ENCODE measurements at places on chromosomes 3 and 15.

DNA sequence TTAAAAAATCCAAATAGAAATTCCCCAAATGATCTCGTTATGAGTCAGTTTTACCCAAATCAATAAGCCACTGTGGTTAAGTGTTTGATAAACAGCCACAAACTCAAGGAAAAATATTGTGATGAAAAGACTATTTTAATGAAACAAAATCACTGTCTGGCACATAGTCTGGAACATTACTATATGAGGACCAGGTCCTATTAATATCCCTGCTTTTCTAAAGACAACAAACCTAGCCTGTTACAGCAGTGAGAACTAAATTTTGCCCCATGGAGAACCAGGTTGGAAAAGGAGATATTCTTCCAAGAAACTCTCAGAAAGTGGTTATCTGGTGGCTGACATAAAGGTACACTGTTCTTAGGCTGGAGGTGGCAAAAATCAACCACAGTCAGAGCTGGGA is 27.7 kb upstream of the ZNF385D start:
- DNase-seq, result no peak

DNA sequence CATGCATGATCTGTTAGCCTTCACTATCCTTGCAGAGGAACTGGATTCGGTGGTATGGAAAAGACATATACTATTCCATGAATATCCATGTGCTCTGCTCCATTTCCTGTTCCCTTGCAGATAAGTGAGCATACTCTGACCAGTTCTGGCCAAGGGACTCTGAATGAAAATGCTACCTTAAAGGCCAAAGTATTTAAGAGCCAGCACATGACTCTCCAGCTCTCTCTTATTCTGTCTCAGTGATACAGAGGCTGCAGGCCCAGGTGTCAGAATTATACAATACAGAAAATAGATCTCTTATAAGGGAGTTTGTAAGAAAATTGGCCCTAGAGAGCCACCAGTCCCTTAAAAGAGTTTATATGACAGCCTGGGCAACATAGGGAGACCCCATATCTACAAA is 779.7 kb upstream of the CFAP20DC start:
- no peak for DNase-seq

GRCh38 chr15:29062179-29062591 is 176.4 kb downstream of the APBA2 start:
- no peak for DNase-seq

DNA sequence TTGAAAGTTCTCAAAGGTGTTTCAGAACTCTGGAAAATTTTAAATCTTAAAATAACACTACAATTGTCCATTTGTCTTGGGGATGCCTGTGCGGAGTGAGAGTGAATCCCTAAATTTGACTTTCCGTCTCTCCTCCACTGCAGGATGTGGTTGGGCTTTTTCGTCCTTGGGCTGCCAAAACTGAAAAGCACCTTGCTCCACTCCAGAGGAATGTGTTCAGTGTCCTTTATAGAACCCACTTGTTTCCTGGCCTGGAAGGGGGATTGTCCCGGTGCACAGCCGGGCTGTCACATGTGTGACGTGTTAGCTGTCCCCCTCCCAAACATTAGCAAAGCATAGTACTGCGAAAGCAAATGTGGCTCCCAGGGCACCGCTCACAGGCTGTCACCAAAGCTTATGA is 69.6 kb upstream of the ATP10A start:
- DNase-seq, result no peak

DNA sequence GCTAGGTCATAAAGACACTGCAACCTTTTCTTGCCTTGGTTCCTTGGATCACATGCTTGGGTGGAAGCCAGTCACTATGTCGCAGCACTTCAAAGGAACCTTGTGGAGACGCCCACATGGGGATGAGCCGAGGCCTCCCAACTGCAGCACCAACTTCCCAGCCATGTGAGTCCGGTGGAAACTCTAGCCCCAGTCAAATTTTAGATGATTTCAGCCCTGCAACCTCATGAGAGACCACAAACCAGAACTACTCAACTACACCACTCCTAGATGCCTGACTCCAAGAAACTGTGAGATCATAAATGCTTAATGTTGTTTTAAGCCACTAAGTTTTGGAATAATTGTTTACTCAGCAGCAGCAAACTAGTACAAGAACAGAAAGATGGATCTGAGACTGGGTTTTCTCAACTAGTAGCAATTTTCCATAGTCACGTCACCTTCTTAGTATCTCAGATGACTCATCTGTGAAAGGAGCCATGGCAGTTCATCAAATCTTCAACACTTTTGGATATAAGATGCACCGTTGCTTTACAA is 86.5 kb downstream of the MB21D2 start:
- DNase-seq, result no peak

DNA sequence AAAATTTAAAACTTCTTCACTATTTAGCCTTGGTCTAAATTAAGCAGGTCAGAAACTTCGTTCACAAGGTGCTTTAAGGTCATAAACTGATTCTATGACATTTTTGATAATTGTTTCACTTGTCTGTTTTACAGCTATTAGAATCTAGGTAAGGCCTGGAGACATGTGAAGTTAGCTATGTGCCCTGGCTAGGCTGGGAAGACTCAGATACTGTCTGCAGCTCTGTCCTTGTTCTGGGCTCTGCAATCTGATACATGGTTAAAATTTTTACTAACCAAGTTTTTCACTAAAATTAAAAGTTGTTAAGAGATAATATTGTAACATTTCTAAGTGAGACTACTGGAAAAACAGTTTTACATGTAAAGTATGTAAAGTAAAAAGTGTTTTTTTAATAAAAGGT is 479.6 kb upstream of the EPHA6 start:
- DNase-seq, result no peak

DNA sequence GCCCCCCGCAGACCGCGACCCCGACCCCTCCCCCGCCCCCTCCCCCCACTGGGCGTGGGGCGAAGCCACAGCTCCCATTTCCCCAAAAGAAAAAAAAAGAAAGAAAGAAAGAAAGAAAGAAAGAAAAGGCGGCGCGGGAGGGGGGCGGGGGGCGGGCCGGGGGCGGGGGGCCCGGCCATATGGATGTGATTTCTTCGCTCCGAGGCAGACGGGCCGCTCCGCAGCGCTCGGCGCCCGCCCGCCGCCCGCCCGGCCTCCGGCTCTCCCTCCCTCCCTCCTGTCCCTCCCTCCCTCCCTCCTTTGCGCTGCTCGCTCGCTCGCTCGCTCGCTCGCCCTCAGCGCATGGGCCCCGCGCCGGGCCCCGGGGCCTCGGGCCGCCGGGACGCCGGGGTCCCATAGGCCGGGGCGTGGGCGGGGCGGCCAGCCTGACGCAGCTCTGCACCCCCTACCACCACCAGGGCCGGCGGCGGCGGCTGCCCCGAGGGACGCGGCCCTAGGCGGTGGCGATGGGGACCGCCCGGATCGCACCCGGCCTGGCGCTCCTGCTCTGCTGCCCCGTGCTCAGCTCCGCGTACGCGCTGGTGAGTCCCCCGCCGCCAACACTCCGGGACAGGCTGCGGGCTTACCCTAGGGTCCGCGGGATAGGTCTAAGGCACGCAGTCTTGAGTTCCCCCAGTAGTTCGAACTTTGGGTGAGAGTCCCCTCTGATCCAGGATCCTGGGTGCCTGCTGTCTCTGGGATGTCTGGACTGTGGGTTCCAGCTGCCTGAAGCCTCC is 5.7 kb downstream of the PTH1R start:
- DNase-seq, result no peak

DNA sequence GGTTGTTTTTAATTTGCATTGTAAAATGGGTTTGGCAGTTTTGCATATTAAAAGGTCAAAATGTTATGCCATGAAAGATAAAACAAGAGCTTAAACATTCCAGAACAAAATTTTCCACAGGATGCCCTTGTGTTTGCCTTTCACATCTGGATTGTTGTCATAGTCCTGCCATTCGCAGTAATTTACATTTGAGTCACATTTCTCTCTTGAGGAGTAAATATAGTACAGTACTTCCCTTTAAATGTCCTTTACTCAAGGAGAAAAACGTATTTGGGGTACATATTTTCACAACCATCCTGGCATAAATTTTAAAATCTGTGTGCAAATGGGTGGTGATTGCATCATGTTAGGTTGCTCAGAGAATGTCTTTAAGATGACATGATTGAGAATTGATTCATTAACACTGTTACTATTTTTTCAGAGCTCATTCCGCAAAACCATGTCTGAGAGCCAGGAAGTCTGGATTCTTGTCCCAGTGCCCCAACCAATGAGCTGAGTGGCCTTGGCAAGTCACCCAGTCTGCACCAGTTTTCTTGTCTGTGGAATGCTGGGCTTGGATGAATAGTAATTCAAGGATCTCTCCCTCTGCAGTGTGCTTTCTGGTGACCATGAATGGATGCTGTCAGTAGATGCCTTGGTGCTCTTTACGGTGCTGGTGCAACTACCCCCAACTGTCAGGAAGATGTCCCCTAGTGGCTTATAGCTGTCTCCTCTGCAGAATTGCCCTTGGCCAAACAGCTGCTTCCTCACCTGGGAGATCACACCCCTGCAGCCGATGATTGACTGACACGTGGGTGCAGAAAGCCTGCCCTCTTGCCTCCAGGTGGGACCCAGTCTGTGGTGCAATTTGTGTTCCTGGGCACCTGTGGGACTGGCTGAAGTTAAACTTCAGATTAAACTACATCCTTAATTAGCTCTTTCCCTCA is 43.0 kb downstream of the ABHD5 start:
- DNase-seq, result no peak

- DNase-seq, result no peak
Observed at GRCh38 chr15:39018966-39019365, 454.4 kb upstream of the RASGRP1 start.

- no peak for DNase-seq
Observed at GRCh38 chr3:43017593-43018195, 38.6 kb downstream of the GASK1A start.

GRCh38 chr3:108907194-108907593 is 46.5 kb downstream of the GUCA1C start:
- no peak for DNase-seq

DNA sequence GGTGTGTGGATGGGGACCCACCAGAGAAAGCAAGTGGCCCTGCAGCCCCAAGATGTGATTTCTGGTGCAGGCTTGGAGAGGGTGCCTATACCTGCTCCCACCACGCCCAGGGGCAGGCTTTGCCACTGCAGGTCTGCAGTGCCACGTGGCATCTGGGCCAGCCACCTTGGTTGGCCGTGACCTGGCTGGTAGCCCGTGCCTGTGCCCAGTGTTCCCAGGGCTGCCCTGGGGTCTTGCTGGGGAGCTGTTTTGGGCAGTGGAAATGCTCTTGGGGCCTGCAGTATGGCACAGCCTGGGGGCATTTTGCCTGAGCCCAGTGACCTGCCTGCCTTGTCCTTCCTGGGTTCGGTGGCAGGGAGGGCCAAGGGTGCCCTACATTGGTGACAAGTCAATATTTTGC is 203.4 kb downstream of the UBE3A start:
- no peak for DNase-seq

GRCh38 chr3:26591926-26592325 is 30.6 kb upstream of the LRRC3B start:
- no peak for DNase-seq

GRCh38 chr3:59963676-59964075 is 913.9 kb upstream of the CFAP20DC start:
- DNase-seq, result no peak

DNA sequence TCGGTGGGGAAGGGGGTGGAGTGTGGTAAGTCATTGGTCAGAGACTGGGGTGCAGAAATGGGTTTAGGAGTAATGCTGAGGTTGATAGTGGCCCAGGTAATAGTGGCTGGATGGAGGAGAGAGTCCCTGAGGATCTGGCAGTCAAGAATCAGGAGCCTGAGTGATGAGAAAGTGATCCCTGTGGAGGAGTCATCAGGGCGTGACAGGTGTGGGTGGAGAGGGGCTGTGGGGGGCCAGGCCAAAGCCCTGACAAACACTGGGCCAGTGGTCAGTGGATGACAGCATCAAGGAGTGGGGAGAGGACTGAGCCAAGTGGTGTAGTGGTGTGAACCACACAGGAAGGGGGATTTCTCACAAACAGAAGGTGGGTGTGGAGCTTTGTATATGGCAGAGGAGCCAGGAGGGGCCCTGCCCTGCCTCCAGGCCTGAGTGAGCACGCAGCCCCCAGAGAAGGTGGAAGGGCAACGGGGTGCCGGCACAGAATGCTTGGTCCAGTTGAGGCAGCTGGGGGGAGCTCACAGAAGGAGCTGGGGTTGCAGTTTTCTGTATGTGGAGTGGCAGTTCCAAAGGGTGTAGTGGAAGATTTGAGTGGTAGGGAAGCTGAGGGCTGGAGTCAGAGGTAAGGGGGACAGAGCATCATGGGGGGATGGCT is 77.1 kb downstream of the SPSB4 start:
- no peak for DNase-seq

DNA sequence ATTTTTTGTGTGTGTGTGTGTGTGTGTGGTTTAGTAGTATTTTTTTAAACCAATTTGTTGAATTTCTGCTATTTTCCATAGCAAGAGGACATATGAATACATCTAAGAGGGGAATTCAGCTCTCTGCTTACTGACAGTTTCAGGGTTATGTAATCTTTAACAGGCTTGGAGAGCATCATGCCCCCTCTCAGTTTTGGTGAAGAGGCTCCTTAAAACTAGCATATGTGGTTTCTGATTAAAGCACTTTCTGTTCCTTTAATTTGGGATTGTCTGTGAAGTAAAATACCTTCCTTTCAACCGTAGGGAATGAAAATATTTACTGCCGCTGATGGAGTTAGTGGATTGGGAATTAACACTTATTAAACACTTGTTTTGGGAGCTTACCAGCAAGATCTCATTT is 19.4 kb upstream of the NFKBIZ start:
- DNase-seq, result no peak

DNA sequence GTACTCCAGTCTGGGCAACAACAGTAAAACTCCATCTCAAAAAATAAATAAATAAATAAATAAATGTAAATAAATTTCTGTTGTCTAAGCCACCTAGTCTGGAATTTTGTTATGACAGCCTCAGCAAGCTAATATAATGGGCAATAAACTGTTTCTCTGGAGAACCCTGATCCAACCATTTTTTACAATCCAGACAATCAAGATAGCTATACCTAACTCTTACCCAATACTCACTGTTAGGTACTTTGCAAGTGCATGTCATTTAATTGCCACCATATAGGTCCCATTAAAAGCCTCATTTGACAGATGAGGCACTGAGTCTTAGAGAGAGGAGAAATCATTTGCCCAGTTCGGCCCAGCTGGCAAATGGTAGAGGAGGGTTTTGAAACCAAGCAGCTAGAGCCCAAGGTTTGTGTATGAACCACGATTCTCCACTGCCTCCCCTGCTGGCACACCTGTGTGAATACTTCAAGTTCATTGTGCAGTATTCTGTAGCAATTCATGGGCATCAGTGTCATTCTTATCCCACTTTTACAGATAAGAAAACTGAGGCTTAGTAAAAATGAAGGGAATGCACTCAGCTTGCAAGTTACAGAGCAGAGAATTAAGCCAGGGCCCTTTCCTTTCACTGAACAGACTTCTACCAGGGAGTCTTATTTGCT is 107.0 kb upstream of the UBE2E1 start:
- no peak for DNase-seq

DNA sequence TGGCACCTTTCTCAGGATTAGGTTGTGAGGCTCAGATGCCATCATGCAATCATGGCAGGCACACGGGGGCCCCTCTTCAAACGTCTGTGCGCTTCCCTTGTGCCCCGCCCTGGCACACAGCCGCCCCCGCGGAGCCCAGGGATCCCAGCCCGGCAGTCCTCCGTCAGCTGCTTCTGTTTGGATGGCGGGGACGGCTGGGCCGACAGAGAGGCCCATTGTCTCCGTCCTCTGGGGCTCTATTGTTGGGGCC is 849 bp upstream of the HDAC11 start:
- DNase-seq, result no peak
